Fibroblast of skin of right quadriceps (primary cell): ENCODE measurements at places on chromosomes 5 and 9.

DNA sequence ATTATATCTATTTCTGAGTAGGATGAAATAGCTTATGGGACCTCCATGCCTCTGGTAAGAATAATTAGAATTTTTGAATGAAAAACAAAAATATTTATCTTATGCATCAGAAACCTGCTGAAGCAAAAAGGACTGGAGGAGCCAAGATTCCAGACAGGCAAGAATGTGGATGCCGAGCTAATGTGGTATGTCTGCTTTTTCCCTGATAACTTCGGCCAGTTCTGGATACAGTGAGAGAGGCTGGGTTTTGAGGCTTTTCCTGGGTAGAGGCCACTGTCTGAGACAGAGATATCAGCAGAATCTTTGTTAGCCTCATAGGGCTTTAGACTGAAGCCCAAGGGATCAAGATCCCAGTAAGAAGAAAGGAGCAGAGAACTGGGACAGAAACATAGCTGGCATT is 5.2 kb upstream of the CTNND2 start:
- no peak for DNase-seq

GRCh38 chr9:73155377-73155776 is 3.7 kb downstream of the ANXA1 start:
- DNase-seq, result no peak

DNA sequence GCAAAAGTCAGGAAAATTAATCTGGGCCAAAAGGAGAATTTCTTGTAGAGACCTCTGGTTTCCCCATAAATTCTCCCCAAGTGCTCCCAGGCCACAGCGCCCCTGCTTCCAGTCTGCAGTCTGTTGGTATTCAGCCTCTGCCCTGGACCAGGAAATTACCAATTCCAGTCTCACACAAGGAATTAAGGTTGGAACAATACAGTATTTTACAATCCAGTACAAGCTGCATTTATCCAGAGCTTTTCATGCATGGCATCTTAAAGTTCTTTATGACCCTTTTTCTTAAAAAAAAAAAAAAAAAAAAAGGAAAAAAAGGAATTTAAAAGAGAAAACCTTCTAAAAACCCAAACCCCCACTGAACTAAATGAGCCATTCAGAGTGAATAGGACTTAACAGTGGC is 139.6 kb upstream of the RANBP3L start:
- no peak for DNase-seq

DNA sequence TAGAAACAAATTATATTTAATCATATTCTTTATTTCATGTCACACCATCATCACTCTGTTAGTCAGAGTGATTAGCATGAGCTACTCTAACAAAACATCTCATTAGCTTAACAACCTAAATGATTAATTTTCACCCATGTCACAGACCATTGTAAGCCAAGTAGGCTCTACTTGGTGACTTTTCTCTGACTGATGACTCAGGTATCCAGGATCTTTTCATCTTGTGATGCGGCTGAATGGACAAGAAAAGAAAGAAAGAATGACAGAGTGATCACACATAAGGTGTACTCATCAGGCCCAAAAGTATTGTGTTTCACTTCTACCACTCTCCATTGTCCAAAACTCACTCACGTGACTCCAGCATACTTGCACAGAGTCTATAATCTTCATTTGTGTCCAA is 299.3 kb downstream of the ANXA1 start:
- no peak for DNase-seq

DNA sequence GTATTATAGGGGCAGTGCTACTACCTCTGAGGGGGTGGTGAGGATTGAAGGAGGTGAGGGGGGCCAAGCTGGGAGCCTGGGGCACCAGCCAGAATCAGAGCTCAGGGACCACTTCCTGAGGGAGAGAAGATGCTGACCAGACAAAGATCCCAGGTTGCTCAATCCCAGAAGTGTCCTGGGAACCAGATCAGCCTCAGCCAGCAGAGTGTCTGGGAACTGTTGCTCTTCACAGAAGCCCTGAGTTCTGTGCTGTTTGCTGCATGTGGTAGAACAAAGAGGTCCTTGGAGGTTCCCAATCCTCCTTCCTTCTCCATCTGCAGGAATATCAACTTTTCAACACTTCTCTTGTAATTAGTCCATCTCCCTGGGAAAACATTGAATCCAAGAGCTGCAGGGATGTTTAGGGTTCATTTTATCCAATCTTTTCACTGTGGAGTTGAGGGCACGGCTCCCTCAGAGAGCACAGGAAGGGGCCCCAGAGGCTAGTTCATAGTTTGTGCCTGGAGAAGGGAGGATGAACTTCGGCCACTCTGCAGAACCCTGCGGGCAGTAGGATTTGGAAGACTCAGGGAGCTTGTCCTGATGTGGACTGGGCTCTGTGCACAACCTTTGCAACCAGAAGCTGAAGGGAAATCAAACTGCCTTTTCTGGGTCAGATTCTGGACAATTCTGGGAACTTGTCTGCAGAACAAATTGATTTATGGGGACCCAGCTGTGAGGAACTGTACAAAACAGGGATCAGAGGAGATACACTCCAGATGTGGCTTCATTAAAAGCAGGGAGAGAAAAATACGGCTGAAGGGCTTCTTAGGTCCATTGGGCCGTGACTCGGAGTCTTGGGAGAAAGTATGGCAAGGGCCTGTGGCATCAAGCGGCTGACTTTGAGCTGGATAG is 57.1 kb downstream of the GALNT12 start:
- no peak for DNase-seq

DNA sequence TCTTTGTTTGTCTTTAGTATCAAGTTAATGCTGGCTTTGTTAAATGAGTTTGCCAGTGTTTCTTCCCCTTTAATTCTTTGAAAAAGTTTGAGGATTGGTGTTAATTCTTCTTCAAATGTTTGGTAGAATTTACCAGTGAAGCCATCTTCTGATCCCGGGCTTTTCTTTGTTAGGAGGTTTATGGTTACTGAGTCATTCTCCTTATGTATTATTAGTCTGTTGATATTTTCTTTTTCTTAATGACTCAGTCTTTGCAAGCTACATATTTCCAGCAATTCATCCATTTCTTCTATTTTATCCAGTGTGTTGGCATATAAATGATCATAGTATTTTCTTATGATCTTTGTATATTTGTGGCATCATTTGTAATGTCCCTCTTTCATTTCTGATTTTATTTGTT is 74.5 kb upstream of the SPINK5 start:
- DNase-seq, result no peak

GRCh38 chr9:124214116-124214515 is 43.6 kb upstream of the NEK6 start:
- DNase-seq, result no peak

DNA sequence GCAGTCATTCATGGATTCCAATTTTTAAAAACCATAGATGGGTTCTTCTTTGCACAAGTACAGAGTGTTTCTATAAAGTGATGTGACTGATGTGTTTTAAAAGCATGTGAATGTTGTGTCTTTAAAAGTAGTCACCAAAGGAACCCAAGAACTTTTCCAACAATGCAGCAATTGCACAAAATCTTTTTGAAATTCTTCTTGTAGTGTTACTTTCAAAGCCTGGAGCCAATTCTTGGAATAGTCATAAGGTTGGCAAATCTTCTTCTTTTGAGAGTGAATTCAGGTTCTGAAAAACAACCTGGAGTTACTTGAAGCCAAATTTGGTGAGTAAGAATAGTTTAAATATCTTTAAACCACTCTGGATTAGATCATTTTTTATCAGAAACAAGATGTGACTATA is 10.5 kb downstream of the GRAMD2B start:
- DNase-seq, result peak; percentile 67

DNA sequence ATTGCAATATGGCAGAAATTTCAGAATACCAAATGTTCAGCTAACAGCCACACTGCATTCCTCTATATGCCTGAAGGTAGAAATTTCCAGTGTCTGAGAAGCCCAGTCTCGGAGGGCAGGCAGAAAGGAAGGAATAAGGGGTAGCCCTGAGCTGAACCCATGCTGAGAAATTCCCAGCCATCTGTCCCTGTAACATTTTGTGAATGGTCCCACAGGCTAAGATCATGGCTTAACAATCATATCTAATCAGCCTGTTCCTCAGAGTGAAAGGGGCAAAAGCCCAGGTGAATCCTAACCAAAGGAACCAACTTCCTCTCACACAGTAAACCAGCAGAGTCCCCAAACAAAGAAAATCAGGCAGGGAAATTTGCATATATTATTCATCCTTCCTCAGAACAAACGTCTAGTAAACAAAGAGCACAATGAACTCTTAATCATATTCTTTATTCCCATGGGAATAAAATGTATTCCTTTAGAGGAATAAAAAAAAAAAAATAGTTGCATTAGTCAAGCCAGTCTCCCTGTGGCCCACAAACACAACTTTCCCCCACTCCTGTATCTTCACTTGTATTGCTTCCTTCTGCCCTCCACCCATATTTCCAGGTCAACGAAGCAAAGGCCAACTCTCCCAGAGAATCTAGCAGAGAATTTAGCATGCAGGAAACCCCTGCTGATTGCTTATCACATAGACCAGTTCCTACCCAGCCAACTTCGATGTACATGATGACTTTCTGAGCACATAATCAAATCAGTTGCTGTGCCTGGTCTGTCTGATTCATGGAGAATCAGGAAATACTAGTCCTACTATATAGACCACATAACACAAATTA is 257.6 kb downstream of the FAM114A2 start:
- peak; percentile 23 for DNase-seq

DNA sequence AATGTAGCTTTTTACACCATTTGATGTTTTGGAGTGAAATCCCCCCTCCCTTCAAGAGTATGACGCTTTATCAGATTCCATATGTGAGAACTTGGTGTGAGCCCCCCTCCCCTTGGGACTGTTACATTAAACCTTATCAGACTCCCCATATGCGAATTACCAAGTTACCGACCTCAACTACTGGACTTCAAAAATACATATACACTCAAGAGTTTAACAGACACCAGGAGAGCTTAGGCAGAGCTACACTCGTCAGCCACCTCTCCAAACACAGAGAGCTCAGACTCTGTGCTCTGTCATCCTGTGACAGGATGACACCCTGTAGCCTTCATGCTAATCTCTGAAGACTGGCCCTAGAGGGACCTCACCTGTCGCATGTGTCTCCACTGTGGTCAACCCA is 50.2 kb downstream of the FAM114A2 start:
- no peak for DNase-seq

GRCh38 chr9:115000217-115000639 is 69.8 kb upstream of the TNFSF8 start:
- no peak for DNase-seq

DNA sequence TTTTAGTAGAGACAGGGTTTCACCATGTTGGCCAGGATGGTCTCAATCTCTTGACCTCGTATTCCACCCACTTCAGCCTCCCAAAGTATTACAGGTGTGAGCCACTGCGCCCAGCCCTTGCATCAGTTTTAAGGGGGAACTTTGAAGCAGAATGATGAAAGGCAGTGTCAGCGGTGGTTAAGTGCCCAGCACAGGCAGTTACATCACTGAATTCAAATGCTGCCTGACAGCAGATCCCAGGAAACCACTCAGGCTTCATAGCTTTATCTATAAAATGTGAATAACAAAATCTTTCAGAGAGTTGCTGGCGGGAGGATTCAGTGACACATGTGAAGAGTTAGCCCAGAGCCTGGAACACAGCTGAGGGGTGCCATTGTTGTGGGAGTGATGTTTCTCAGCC is 26.5 kb downstream of the FGF1 start:
- no peak for DNase-seq

- DNase-seq, result no peak
These were observed 295.1 kb downstream of the BNC2 start for GRCh38 chr9:16575142-16575985.

- DNase-seq, result no peak
These were observed 13.4 kb upstream of the PRDM6 start for GRCh38 chr5:123075521-123076163.

DNA sequence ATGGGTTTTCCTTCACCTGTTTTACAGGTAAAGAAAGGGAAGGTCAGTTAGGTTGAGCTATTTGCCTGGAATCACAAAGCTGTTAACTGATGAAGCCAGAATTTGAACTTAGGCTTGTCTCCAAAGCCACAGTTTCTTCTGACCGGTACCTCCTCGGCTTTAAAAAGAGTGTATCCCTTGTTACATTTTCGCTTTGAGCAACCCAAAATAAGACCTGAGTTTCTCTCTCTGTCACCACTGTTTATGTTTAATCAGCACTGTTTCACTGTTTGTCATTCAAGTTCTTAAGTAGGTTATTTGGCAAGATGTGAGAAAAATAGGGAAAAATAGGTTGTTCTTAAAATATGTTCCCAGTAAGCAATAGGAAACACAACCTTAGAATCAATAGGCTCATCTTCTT is 84.6 kb downstream of the VCAN start:
- no peak for DNase-seq

DNA sequence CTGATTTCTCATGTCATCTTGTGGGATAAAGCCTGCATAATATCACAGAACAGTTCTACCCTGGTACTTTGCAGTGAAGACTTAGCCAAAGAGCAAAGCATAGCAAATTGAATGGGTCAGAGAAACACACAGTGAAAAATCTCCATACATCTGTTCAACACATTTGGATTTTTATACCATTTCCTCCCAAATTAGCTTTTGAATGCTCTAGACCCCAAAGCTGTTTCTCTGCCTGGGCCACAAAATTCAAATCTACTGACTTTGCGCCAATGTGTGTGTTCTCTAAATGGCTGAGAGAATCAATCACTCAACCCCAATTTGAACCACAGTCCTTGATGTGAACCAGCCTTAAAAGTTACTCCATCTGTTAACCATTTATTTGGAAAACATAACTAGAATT is 236.9 kb upstream of the NFIL3 start:
- DNase-seq, result no peak

GRCh38 chr5:151662805-151663204 is 23.9 kb downstream of the SPARC start:
- DNase-seq, result no peak

DNA sequence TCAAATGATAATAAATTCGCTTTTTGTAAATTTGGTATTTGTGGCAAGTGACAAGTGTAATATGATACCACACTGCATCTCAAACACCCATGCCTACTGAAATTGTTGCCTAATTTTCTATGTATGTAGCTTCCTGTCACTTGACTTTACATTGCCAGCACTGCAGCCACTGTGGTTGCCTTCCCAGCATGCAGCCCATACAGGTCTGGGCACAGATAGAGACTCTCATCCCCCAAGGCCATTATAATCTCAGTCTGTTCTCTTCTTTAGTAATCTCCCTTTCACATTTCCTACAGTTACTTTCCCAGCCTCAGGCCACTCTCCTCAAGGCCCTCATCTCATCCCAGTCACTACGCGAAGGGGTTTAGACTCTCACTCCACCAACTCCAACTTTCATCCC is 1200.6 kb downstream of the PTPRD start:
- DNase-seq, result no peak

DNA sequence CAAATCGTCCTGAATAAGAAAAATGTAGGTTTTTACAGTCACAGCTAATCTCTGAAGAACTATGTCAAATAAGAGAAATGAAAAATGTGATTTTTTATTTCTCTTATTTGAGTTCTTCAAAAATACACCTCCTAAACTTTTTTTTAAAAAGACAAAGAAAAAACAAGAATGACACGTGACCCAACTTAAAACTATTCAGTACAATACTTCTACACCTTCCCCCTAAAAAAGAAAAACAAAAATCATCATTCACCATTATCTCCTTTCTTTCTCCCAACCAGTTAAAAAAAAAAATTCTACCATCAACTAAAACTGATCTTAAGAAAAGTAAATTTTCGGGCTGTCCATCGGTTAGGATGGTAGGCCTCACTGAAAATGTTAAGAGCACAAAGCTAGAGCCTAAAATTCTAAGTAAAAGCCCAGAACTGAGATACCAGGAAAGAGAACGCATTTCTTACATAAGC is 2.1 kb downstream of the RNF145 start:
- DNase-seq, result no peak
